ENCODE measurements at places on chromosomes 1 and 21.

GRCh38 chr1:2561446-2561845, 5.3 kb downstream of the TNFRSF14 start:
- DNase-seq = no peak

DNA sequence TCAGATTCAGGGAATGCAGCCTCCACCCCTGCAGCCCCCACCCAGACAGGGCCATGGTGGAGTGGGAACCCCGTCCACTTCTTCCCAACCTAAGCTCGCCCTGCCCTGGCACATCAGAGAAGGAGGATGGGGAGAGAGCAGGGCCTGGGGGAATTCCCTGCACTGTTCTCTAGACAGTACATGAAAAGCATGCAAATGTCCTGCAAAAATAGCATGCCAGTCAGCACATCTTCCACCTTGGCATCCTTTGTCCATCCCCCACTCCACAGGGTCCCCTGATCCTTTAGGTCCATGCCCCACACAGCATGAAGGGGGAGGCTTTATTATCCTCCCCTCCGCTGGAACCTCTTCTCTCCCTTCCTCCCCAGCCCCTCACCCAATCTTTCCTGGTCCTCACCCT, 35.0 kb upstream of the RD3 start:
- DNase-seq = no peak

- no peak for DNase-seq
Observed at GRCh38 chr1:115496904-115497527, 144.8 kb upstream of the VANGL1 start.

DNA sequence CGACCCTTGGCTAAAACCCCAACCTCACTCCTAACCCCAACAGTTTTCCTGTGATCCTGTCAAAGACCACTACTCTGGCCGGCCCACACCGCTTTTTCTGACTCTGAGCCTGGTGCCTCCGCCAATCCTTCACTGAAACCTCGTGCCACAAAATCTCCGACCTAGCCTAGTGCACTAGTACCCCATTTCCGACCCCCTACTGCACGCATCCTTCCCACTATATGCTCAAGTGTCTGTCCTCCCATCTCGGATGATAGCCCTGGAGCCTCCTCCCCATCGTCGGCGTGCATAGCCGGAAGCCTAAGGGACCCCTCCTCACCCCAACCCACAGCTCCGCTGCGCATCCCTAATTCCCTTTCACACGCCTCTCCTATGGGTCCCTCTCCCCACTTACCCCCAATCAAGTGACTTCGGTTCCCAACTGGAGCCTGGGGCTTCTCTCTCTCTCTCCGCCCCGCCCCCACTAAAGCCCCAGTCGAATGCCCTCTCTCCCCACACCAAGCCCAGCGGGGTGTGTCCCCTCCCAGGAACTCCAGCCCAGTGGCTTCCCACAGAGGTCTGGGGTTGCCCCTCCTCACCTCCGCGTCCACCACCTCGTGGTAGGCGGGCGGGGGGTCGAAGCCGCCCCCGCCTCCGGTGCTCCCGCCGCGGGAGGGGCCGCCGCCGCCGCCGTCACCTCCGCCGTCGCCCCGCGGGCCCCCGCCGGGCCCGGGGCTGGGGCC, 791 bp downstream of the USP24 start:
- no peak for DNase-seq

GRCh38 chr21:16535102-16535422, 805.3 kb downstream of the USP25 start:
- DNase-seq = no peak

Measured in GM19239 (cell line).